Kidney epithelial cell (primary cell): ENCODE measurements at places on chromosomes 5 and 9.

DNA sequence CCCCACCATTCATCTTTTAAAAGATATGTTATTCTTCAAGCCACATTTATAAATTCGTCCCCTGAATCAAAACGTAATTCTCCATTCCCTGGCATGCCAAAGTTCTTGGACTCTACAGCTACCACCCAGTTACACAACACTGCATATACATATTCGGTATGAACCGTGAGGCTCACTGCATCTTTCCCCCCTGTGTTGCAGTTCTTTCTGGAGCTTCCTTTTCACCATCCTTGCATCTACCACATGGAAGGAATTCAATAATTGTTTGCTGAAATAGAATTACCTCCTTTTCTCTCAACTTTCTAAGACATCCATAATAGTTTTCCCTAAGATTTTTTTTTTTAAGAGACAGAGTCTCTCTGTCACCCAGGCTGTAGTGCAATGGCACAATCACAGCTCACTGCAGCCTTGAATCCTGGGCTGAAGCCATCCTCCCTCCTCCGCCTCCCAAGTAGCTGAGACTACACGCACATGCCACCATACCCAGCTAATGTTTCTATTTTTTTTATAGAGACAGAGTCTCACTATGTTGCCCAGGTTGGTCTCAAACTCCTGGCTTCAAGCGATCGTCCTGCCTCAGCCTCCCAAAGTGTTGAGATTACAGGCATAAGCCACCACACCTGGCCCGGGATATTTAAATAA lies 3.3 kb downstream of the LPAR1 start:
- no peak for DNase-seq

DNA sequence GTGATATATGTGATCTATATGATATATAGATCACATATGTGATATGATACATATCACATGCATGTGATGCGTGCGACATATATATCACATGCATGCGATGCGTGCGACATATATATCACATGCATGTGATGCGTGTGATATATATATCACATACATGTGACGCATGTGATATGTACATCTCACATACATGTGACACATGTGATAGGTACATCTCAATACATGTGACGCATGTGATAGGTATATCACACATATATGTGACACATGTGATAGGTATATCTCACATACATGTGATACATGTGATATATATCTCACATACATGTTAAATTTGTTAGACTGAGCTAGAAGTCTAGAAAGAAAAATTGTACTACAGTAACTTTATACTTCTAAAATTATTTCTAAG lies 1095.9 kb downstream of the EFNA5 start:
- DNase-seq = no peak

DNA sequence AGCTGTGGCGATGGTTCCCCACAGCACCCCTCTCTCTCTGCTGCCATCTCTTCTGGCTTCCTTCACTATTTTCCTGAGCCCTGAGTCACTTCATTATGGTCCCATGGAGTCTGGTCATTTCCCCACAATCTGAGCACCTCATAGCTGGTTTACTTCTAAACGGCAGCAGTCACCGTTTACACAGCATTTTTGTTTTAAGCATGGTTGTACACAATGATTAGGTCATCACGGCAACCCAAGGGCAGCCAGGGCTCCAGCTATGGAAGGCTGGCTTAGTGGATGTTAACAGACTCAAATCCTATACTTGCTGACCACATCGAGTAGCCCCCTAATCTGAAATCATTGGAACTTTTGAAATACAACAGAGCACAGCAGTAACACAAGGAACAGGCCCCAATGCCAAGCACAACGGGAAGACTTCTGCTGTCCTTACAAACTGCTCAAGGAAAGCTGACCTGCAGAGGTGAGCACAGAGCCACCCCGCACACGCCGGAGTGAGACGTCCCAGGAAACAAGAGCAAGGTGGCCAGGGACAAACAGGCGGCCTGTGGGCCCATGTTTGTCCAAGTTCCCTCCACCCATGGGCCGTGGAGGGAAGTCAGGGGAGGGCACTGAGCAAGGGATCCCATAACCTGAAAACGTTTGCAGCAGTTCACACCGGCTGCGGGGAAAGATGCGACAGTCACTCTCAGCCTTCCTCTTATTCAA lies 22.9 kb downstream of the CAMSAP1 start:
- DNase-seq = no peak

DNA sequence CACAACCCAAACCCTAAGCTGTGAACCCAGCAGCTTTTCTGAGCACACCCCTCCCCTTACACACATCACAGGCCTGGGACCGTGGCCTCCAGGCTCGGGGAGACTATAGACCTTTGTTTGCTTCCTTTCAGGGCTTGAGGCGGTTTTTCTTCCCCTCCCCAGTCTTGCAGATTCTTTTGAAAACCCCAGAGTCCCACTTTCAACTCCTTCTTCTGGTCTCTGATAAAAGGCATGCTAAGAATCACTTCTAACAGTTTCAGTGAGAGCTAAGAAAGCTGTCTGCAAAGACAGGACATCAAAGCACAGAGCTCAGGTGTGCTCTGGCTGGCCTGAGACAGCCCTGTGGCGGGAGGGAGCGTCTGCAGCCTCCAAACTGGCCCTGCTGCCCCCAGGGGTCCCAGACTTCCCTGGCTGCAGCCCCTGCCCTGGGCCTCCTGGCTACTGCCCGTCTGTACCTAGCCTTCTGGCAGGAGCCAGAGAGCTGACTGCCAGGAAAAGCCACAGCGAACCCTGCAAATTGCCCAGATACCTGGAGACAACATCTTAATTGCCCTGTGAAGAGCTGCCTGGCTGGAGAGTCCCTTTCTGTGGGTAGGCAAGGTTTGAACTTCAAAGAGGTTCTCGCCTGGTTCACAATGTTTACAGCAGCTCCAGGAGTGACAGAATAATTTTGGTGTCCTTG lies 138.9 kb downstream of the GADD45G start:
- no peak for DNase-seq

DNA sequence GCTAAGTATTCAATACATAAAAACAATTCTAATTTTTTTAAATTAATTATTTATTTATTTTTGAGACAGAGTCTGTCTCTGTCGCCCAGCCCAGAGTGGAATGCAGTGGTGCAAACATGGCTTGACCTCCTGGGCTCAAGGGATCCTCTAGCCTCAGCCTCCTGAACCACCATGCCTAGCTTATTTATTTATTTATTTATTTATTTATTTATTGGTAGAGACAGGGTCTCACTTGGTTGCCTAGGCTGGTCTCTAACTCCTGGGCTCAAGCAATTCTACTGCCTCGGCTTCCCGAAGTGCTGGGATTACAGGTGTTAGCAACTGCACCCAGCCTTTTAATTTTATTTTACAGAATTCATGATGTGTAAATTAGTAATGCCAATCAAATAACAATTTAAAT lies 33.7 kb upstream of the ZFYVE16 start:
- no peak for DNase-seq

DNA sequence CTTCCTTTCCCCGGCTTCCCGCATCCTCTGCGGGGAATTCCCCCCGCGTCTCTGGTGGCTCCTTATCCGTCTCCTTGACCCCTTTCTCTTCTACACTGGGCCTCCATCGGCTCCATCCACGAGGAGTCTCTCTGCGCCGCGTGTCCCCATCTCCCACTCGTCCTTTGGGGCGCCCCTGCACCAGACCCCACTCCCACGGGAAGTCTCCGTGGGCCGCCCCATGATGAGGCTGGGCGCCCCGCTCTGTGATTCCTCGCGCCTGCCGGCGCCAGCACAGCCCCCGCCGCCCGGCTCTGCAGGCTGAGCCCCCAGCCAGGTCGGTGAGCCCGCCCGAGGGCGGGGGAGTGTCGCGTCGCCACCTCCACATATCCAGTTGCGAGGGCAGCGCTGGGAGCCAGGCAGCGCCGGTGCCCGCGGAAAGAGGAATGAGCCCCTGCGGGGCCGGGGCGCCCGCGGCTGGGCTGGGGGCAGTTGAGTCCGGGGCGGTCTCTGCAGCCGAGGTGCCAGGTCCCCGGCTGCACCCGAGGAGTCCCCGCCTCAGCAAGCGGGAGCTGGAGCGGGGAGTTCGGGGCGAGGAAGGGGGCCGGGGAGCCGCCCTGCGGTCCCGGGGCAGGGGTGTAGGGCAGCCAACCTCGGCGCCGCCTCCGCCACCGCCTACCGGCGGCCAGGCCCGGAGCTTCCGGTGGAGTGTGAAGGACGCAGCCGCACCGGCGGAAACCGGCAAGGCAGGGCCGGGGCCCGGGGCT lies 2.1 kb upstream of the TRAF1 start:
- no peak for DNase-seq

DNA sequence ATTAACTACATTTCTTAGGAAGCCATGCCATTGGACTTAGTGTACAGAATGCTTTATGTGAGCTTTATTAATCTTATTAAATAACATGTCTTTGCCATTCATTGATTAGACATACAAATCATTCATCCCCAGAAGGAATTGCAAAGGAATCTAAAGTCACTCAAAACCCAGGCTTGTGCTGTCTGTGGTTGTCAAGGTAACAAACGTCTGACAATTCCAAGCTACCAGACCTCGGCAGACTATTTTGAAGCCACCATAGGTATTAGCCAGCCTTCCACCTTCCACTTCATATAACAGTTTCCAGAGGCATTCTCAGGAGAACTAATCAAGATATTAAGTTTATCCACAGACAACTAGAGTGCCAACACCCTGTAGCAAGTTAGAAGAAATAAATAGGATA lies 135.2 kb upstream of the TUSC1 start:
- no peak for DNase-seq

DNA sequence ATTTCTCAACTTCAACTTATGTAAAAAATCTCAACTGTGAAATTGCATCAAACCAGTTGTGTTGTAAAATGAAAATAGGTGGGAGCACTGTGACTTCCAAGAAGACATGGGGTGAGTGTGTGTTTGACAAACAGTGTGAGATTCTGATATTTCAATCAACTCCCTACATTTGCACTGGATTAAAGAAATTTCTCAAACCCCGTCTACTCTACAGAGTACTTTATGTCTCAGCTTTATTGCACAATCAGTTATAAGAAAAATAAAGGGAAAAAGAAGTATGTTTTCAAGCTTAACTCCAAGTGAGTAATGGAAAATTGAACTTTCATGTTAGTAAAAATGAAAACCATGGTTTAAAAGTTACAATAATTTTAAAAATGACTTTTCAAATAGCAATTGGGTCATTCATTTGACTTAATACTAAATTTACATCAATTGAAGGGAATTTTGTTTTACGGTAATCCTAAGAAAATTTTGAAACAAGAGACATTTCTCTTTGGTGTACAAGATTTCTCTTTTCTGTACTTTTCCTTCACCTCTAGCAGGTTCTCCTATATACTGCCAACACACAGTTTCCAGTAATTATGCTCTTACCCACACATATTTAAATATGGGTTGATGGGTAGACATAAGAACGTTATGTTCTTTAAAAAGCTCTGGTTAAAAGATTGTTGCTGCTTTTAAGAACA lies 80.3 kb downstream of the CDO1 start:
- no peak for DNase-seq

DNA sequence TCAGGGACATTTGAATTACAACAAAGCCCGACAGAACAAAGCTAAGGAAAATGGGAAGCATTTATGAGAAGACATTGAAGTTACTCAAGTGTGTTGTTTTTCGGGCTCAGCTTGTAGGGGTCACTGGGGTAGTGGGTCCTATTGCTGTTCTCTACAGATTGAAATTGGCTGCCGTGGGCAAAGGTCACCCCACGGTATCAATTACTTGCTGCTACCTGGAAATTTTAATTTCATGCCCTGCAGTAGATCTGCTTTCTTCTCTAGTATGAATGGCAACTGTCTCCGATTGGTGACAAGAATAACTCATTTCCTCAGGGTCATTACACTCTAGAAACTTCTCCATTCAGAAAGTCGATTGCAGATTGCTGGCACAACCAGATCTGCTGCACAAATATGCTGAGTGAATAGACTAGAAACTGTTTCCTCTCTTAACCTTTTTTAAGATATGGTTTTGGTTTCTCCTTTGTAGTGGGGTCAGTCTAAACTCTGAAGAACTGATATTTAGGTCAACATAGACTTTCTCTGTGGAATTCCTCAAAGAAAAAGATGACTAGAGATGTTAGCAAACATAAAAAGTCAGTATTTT lies 454.1 kb downstream of the ARHGEF28 start:
- DNase-seq = no peak

- no peak for DNase-seq
Measured at GRCh38 chr5:114038756-114039155, 323.1 kb upstream of the KCNN2 start.

DNA sequence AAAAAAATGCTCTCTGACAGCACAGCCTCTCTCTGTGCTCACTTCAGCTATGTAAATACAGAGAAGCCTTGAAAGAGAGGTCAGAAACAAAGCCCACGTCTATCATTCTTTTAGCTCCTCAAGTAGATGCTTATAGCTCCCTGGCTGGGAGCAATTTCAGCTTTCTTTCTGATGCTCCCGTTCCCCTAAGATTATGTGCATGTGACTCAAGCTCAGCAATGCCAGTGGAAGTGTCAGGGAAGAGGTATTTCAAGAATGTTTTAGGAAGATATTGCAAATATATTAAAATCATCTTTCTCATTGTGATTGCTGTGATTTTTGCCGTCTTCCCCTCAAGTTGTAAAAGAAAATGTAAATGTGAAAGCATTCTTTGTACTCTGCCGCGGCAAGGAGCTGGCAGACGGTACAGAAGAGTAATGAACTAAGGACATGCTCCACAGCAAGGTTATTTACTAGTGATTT lies 1353.7 kb upstream of the ACO1 start:
- DNase-seq = no peak

- DNase-seq = no peak
Measured at GRCh38 chr9:33114746-33115145, 38.3 kb upstream of the SMU1 start.

GRCh38 chr9:3497401-3497800 lies 28.4 kb downstream of the RFX3 start:
- no peak for DNase-seq

DNA sequence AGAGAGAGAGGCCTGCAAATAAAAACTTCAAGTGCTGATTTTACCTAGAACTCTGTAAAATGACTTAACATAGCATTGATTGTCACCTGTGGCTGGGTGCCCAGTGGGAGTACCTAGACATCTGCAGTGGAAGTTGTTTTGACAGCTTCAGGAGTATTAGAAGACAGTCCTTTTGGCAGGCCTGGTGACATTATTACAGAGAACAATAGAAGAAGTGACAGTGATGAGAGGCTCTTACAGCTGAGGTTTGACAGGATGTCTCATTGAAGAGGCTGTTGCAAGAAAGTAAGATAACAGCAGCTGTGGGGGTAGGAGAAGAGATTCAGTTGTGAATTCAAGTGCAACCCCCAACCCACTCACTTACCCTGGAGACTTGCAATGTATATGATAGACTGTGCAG lies 27.9 kb upstream of the MUSK start:
- DNase-seq = no peak

GRCh38 chr5:151384106-151384505 lies 36.7 kb upstream of the SLC36A2 start:
- DNase-seq = no peak

- no peak for DNase-seq
Measured at GRCh38 chr9:121820286-121821005, 169.0 kb downstream of the DAB2IP start.

- no peak for DNase-seq
Measured at GRCh38 chr5:109307951-109308350, 101.8 kb downstream of the PJA2 start.

GRCh38 chr9:115213818-115214334 lies 95.9 kb upstream of the TNC start:
- DNase-seq = peak; percentile 97
